ENCODE measurements at places on chromosomes 1 and 21.

DNA sequence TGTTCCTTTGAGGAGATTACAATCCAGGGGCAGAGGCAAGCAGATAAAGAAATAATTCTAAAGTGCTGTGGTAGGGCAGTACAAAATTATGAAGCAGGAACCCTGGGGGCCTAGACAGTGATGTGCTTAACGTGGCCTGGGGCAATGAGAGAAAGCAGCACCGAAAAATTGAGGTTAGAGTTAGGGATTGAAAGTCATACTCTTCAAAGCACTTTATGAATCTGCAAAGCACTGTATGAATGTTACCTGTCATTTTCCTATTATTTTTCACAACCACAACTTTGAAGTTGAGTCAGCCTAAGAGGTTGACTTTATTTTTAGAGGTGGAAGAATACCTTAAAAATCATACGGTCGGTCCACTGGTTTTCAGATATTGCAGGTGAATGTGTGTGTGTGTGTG is 183.4 kb upstream of the NFIA start:
- DNase-seq, result no peak

- DNase-seq, result no peak
These were observed 29.3 kb downstream of the IER5 start for GRCh38 chr1:181117648-181118449.

- DNase-seq, result no peak
These were observed 49.7 kb upstream of the PRDX6 start for GRCh38 chr1:173427146-173428054.

GRCh38 chr1:18557621-18558465 is 72.8 kb upstream of the PAX7 start:
- peak; percentile 2 for DNase-seq

DNA sequence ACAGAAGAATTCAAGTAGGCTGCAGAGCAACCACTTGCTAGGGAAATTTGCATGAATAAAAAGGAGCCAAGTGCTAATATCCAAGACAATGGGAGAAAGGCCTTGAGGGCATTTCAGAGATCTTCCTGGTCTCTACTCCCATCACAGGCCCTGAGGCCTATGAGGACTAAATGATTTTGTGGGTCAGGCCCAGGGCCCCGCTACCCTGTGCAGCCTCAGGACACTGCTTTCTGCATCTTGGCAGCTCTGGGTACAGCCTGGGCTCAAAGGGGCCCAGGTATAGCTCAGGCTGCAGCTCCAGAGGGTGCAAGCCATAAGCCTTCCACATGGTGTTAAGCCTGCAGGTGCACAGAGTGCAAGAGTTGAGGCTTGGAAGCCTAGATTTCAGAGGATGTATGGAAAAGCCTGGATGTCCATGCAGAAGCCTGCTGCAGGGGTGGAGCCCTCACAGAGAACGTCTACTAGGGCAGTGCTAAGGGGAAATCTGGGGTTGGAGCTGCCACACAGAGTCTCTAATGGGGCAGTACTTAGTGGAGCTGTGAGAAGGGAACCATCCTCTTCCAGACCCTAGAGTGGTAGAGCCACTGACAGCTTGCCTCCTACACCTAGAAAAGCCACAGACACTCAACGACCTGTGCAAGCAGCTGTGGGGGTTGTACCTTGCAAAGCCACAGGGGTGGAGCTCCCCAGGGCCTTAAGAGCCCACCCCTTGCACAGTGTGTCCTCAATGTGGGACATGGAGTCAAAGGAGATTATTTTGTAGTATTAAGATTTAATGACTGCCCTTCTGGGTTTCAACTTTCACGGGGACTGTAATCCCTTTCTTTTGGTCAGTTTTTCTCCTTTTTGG is 13.7 kb upstream of the ACTRT2 start:
- no peak for DNase-seq

DNA sequence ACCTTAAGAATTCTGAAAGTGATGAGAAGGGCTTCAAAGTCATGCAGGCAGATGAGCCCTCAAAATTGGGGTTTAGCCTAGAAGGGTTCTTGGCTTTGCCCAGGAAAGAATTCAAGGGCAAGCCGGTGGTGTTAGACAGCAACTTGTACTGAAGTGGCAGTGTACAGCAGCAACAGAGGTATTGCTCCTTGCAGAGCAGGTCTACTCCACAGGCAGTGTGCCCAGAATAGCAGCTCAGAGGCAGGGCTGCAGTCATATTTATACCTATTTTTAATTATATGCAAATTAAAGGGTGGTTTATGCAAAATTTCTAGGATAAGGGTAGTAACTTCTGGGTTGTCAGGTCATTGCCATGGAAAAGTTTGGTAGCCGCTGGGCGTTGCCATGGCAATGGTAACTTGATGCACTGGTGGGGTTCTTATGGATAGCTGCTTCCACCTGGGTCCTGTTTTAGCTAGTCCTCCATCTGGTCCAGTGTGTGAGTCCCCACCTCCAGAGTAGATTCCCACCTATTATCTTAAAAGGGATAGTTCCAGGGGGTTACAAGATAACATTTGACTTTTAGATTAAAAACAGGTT is 57.9 kb upstream of the CR2 start:
- DNase-seq, result no peak

DNA sequence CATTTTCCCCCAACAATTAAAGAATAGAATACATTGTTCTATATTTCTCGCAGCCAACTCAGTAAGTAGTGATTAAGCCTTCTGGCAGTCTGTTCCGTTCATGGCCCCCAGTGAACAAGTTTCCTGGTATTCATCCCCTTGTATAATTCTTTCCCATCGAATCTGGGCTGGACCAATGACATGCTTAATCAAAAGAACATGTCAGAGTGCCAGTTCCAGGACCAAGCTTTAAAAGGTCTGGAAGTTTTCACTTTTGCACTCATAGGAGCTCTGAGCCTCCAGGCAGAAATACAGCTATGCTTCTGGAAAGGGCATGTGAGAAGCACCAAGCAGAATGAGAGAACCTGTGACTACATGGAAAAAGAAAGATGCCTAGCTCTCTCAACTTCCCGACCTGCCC is 22.5 kb upstream of the DPYD start:
- DNase-seq, result no peak

GRCh38 chr1:72435025-72435424 is 152.7 kb upstream of the NEGR1 start:
- DNase-seq, result no peak

- no peak for DNase-seq
These were observed 35.6 kb upstream of the PUM1 start for GRCh38 chr1:31101147-31101502.

- no peak for DNase-seq
These were observed 401.2 kb downstream of the MATN1 start for GRCh38 chr1:30321996-30322858.

DNA sequence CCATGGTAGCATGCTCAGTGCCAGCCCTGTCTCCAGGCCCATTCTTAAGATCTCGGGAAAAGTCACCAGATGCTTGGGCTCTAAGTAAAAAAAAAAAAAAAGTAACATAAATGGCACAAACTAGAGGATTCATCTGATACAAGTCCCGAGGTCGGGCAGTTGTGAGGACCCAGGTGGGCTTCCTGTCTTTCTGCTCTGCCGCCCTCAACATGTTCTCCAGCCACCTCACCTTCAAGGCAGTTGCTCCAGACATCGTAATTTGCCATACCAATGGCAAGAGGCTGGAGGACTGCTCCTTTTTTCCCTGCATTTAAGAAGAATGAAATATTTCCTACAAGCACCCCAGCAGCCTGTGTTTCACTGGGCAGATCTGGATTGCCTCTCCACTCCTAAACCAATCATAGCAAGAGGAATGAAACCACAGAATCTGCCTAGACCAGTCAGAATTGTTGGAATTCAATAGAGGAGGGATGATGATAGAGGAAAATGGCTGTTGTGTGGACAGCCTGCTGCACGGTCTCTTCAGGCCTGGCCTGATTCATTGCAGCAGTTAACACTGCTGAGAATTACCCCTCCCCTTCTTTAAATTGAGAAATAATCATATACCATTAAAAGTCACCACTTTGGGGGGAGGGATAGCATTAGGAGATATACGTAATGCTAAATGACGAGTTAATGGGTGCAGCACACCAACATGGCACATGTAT is 5.4 kb downstream of the HMGN2 start:
- no peak for DNase-seq

DNA sequence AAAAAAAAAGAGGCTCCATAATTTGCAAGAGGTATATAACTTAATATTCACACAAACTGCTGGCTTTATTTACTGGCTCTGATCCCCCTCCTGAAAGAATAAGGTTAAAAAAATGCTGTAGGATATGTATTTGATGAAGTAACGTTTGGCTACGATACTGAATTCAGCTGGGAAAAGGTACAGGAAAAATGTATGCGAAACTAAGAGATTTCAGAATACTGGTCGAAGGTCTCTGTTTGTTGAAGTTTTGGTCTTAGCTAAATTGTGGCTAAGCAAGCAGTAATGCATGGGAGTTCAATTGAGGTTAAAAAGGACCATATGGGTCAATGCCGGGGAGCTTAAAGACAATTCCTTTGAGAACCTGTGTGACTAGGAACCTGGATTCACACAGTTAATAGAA is 355.5 kb upstream of the NCAM2 start:
- DNase-seq, result no peak

DNA sequence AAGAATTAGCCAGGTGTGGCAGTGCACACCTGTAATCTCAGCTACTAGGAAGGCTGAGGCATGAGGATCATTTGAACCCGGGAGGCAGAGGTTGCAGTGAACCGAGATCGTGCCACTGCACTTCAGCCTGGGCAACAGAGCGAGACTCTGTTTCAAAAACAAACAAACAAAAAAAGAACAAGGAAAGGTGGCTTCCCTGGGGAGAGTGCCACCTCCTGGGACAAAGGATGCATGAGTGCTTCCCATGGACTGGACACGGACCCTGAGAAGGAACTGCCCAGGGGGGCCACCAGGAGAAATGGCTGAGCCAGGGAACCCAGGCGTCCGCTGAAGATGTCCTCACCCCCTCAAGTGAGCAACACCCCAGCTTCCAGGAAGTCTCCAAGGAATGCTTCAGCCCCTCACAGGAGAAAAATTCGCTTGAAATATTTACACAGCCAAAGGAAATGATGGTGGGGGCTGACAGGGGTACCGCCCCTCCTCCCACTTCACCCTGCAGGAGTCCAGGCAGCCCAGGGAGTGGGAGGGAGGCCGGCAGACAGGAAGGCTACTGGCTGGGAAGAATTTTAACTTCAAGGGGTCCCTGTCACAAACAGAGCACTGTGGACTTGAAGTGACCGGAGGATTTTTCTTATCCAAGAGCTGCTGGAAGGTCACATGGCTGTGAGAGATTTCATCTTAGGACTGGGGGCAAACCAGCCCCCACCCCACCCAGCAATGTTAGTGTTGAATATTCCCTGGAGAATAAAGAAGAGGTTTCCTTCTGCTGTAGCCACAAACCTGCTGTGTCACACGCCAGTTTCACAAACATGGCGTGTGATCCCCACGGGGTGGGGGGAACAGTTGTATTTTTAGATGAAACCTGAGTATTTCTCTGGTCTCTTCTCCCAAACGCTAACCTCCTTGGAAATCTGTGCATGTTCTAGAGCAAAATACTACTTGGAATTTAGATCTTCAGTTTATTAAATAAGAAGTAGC is 90.8 kb upstream of the SLC25A33 start:
- no peak for DNase-seq

DNA sequence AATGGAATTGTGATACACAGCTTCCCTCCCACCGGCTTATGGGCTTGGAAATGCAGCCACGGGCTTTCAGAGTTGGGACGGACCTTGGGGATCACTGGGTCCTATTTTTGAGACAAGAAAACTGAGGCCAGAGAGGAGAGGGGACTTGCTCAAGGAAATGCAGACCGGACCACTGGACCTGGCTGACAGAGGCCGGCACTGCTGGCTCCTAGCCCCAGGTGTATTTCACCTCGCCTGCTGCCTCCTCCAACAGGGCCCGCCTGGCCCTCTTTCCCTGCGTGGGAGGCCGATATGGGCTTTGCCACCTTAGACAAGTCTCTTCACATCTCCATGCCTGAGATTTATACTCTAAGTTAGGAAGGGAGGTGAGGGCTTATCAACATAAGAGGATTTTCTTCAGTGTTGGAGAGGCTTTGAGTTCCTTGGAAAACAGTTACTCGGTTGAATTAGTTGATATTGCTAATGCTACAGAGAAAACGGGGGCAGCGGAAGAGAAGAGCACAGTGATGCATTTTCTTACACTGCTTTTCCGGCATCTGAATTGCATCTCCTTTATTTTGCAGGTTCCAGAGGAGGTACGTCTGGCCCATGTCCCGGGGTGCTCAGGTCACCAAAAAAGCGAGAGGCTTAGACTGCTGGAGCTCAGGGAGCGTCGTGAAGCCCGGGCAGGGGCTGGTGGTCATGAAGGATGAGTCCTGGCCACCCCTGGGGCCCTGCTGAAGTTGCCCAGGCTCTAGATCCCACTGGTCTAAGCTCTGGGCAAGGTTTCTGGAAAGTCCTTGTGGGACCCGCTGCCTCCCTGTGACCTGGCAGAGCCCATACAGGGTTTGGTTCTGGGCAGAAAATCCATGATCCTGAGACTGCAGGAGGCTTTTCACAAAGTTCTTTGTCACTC is 44.7 kb downstream of the CAPN2 start:
- no peak for DNase-seq

GRCh38 chr1:115880981-115881672 is 40.2 kb upstream of the NHLH2 start:
- DNase-seq, result no peak

DNA sequence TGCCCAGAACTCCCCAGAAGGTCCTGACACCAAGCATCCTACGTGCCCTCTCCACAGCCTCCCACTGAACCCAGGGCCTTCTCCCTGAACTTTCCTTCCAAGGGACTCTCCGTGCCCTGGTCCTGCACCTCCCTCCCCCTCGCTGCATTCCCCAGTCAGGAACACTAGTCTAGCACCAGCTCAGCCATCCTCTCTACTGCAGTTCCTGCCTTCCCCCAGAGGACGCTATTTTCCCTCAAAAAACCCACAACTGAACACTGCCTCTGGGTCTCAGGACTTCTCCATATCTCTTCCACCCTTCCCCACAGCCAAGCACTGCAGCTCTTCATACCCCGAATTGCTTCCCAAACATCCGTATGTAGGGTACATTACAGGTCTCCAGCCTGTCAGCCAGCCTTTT is 12.6 kb upstream of the ARTN start:
- no peak for DNase-seq

- DNase-seq, result no peak
These were observed 89.4 kb upstream of the GPR52 start for GRCh38 chr1:174358344-174358743.

DNA sequence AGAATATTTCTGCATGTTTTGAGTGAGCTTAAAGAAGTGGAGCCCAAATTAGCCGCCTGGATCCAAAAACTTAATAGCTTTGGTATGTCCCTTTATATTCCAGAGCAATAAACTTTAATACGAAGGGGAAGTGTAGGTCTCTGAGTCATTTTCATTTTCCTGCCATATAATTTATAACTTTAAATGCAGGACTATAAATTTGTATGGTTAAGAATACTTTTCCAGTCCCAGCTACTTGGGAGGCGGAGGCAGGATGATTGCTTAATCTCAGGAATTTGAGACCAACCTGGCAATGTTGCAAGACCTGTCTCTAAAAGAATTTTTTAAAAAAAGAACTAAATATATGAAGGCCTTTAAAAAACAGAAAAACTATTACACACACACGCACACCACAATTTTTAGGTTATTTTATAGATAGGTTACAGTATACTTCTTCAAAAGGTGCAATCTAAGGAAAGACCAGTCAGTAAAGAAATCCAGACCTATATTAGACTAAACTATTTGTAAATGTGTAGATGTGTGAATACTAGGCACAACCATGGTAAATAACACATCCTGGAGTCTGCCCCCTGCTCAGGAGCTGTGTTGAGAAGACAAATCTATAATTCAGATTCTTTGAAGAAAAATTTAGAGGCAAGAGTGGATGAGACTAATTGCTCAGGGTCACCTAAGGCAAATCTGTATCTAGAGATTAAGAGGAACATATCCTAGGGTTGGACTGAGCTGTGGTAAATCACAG is 80.3 kb downstream of the TTC3 start:
- no peak for DNase-seq
